Activated CD4-positive, alpha-beta T cell treated with anti-CD3 and anti-CD28 coated beads, Interleukin-2, amount 50 U/mL, for 24 hours (primary cell): ENCODE measurements at places on chromosomes 1 and 21.

GRCh38 chr21:34722684-34723300 is 54.0 kb downstream of the CLIC6 start:
- DNase-seq = peak; percentile 21

GRCh38 chr1:149923626-149924025 is 4.0 kb downstream of the SF3B4 start:
- no peak for DNase-seq

- no peak for DNase-seq
Observed at GRCh38 chr1:160451119-160451858, 50.9 kb downstream of the VANGL2 start.

- no peak for DNase-seq
Observed at GRCh38 chr1:36126005-36126716, 1.1 kb upstream of the COL8A2 start.

DNA sequence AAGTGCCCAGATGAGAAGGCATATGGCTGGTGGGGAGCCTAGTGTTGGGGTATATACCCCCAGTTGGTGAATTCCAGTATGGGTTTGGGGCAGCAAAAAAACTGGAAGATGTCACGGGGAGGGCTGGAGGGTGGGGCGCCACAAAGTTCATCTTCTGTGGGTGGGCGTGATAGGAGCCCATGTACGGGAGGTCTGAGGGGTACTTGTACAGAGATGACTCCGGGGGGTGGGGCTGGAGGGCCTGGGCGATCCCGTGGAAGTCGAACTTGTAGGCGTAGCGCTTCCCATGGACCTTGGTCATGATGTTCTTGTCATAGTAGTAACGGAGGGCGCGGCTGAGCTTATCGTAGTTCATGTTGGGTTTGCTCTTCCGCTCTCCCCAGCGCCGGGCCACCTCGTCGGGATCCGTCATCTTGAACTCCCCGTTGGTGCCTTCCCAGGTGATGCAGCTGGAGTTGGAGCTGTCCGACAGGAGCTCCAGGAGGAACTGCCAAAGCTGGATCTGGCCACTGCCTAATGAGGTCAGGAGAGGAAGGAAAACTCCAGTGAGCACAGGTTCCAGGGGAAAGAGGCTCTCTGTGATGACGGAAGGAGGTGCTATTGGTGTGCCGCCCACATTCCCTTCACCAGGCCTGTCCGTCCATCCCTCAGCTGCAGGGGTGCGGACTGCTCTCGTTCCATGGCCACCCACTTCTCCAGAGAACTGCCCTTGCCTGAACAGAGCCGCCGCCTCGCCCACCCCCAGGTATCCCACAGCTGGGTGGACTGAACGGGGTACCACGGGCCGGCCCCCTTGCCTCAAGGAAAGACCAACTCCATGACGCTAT is 114.7 kb downstream of the ERG start:
- no peak for DNase-seq

DNA sequence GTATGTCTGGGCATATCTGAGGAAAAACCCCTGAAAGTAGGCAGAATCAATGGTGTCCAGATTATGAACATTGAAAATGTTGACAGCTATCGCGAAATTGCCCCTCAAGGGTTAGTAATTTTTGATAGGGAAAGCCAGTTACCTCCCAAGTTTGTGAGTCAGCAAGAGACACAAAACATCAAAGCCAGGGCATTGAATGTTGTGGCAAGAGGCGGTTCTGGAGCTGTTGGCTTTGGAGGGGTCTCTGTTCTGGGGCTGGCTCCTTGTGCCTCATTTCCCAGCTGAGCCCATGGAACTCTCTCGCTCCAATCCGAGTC is 10.6 kb upstream of the S100A11 start:
- no peak for DNase-seq

- DNase-seq = no peak
Observed at GRCh38 chr1:7068552-7068951, 283.3 kb downstream of the CAMTA1 start.

DNA sequence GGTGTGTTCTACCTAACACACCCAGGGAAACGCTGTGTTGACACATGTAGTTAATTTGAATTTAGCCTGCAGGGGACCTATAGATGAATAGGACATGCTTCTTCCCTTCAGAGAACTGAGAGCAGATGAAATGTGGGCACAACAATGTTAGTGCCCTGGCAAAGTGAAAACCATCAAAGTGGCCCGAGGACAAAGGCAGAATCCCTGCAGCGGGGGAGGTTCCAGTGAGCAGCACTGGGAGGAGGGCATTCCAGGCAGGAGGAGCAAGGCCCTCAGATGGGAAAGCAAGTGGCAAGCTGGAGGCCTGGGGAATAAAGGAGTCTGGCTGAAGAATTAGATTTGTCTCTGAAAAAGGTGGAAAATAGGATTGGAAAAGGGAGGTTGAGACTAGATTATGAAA is 37.2 kb downstream of the C1orf94 start:
- no peak for DNase-seq

DNA sequence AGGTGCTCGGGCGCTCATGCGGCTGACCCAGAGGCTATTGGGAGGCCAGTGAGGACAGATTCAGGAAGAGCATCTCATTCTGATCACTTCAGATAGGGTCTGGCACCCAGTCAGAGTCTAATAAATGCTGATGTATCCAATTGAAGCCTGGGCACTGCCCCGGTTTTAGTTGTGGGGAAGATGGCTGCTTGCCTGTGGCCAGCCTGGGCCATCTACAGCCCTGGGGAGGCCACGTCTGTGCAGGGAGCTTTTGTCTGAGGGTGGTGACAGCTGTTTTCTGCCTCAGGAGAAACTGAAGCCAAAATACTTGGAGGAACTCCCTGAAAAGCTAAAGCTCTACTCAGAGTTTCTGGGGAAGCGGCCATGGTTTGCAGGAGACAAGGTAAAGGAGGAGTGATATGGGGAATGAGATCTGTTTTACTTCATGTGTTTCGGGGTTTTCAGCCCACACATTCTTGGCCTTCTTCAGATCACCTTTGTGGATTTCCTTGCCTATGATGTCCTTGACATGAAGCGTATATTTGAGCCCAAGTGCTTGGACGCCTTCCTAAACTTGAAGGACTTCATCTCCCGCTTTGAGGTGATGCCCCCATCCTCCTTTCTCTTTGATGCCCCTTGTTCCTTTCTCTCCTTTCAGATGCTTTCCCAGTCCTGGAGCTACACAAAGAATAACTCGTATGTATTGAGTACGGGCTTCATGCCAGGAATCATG is 2.8 kb downstream of the GSTM5 start:
- DNase-seq = no peak

GRCh38 chr1:216178281-216178680 is 245.0 kb downstream of the USH2A start:
- DNase-seq = no peak

DNA sequence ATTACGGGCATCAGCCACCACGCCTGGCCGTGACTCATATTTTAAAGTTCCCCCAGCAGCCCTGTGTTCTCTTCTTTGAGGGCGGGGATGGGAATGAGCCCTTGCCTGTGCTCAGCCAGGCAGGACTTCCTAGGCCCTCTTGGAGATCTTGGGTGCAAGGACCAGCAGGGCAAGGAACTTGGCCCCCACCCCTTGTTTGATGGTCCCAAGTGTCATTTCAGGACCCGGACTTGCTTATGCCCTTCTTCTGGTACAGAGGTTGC is 9.3 kb downstream of the RASSF5 start:
- DNase-seq = no peak
